ENCODE measurements at places on chromosomes 7 and 10. TPM values are rescaled to one million over a fixed set of nuclear protein-coding genes. Genes with fewer than 3 reads are reported as not detected.

Gene NRF1
- total RNA-seq = 7.9 TPM

Gene NPTX2
- 9.6 TPM for total RNA-seq

Gene FAM180A
- not detected for total RNA-seq

Gene MRPS33
- 76.4 TPM for total RNA-seq

Gene UTF1
- total RNA-seq = not detected

Gene NKX2-3
- total RNA-seq = 0.33 TPM

Gene TRIM50
- not detected for total RNA-seq

Gene FAM237B
- 0.16 TPM for total RNA-seq

Gene WDFY4
- 0.05 TPM for total RNA-seq

Gene HOGA1
- total RNA-seq = 2.5 TPM

Gene HDAC9
- 32.5 TPM for total RNA-seq

Gene POLR2J2
- 0.87 TPM for total RNA-seq

DNA sequence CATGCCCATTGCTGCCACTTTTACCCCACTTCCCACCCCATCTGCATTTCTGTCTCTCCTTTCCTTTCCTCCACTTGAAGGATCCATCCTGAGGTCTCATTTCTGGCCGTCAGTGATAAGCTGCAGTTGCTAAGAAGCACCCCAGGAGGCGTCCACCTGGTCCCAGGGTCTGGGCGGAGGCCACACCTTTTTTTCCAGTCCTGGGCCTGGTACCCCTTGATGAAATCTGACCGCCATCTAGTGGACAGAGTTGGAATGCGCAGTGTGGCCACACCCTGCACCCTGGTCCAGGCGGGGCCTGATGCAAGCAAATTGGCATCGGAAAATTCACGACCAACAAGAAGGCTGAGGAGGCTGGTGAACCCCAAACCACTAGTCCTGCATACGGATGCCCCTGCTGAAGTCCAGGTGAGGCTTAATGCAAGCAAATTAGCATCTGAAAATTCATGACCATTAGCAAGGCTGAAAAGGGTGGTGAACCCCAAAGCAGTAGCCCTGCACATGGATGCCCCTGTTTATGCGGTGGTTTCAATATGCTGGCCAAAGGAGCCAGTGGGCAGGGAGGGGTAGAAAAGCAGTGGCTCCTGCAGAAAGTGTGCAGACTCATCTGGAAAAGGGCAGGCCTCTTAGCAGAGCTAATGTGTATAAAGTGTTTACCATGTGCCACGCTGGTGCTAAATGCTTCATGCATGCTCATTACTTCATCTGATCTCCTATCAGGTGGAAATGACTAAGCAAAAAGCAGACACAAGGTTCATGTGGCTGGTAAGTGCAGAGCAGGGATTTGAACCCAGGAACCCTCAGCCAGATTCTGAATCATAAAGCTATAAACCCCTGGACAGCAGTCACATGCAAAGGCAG is 43.2 kb downstream of the GPAM start:
- peak; percentile 93 for ATAC-seq

- ATAC-seq = no peak
These were observed 1.0 kb downstream of the TMEM176B start for GRCh38 chr7:150799156-150799555.

- ATAC-seq = no peak
These were observed 104.5 kb downstream of the GRID1 start for GRCh38 chr10:86261941-86262687.

GRCh38 chr7:134084488-134085144 is 42.5 kb upstream of the LRGUK start:
- no peak for ATAC-seq

GRCh38 chr10:119524720-119525070 is 17.8 kb downstream of the RGS10 start:
- no peak for ATAC-seq

GRCh38 chr7:2554661-2555111 is 638 bp downstream of the BRAT1 start:
- no peak for ATAC-seq

DNA sequence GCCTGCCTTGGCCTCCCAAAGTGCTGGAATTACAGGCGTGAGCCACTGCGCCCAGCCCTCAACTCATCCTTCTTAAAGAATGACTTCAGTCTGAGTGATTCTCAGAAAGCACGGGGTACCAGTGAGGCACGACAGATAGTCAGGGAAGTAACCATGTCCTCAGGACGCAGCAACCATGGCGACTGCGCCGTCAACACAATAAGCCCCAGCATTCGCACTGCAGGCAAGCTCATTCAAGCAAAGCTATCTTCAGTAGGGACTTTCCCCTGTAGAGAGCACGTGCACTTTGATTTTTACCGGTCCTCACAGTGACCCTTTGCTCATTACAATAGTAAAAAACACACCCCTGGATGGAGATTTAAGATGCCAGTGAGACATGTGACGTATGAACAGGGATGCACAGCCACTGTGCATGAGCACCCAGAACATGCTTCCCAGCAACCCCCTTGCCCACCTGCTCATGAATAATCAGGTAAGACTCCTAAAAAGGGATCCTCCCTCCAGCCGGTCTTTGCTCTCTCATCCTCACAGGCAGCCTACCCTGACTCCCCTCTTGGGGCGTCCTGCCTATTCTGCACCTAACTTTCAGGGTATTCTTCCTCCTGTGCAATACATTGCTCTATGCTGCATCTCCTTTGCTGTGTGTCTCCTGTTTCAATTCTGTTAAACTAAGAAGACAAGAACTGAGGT is 9.1 kb downstream of the WDR86 start:
- no peak for ATAC-seq

GRCh38 chr7:84058311-84059076 is 136.1 kb downstream of the SEMA3A start:
- ATAC-seq = no peak

- no peak for ATAC-seq
These were observed 10.6 kb downstream of the ACBD5 start for GRCh38 chr10:27230022-27230421.

- peak; percentile 67 for ATAC-seq
These were observed 125.4 kb downstream of the ITIH5 start for GRCh38 chr10:7541137-7542087.

DNA sequence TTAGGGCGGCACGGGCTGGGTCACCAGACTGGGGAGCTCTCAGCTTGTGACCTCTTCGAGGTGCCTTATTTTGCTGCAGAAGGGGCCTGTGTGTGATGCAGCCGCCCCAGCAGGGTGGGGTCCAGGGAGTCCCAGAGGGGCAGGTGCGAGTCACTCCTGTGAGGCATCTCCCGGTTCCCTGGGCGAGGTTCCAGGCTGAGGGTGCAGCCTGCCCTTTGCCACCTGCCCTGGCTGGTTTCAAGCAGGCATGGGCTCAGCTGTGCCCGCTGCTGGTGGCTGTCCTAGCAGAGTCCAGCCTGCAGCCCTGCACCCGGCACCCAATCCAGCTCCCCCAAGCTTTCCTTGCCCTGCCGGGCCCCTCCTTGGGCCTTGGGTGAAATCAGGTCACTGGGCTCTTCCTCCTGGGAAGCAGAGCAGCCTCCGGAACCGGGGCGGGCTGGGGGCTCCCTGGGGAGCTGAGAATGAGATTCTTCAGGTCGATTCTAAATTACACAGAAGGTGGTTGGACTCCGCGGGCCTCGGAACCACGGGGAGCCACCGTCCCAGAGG is 64.8 kb downstream of the PWWP2B start:
- ATAC-seq = no peak

GRCh38 chr7:117014099-117014656 is 60.9 kb downstream of the ST7 start:
- ATAC-seq = no peak

GRCh38 chr7:80635998-80636397 is 2.4 kb upstream of the CD36 start:
- ATAC-seq = no peak

DNA sequence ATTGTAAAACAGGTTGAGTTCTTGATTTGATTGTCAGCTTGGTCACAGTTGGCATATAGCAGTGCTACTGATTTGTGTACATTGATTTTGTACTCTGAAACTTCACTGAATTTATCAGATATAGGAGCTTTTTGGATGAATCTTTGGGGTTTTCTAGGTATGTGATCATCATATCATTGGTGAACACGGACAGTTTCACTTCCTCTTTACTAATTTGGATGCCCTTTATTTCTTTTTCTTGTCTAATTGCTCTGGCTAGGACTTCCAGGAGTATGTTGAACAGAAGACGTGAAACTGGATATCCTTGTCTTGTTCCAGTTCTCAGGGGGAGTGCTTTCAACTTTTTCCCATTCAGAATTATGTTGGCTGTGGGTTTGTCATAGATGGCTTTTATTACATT is 86.9 kb downstream of the EXOC4 start:
- ATAC-seq = no peak

GRCh38 chr10:122286867-122287266 is 15.8 kb downstream of the BTBD16 start:
- ATAC-seq = peak; percentile 94

GRCh38 chr7:47970761-47971160 is 8.7 kb downstream of the HUS1 start:
- no peak for ATAC-seq

DNA sequence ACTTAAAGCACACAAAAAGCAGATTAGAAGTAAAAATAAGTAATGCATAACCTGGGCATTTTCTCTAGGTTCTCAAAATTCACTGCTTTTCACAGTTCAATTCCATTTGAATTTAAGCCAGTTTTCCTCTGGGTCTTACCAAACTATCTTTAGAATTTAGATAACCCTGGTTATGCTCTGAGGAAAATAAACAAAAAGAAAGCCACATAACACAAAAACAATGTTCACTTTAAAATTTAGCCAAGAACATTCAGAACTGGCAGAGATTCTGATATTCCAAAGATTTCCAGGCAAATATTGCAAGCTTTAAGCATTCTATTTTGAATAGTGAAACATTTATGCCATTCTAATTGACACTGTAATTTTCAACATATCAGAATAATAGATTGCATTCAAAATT is 50.7 kb upstream of the PRKG1 start:
- ATAC-seq = no peak

- no peak for ATAC-seq
These were observed 11.7 kb downstream of the MAT1A start for GRCh38 chr10:80277567-80278250.

DNA sequence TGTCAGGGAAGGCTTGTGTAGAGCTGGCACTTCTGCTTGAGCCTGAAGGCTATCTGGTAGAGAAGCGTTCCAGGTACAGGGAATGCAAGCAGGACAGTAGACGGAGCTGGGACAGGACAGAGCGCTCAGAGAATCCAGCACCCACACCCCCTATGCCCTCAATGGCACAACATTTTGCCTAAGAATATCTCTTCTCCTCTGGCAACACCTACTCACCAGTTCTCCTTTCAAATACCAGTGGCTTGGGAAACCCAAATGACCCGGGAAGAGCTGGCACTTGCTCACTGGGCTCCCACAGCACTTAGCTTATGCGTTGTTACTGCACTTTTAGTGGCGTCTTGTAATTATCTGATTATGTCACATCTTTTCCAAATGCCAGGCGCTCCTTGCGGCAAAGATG is 118.6 kb downstream of the RNF216 start:
- no peak for ATAC-seq

DNA sequence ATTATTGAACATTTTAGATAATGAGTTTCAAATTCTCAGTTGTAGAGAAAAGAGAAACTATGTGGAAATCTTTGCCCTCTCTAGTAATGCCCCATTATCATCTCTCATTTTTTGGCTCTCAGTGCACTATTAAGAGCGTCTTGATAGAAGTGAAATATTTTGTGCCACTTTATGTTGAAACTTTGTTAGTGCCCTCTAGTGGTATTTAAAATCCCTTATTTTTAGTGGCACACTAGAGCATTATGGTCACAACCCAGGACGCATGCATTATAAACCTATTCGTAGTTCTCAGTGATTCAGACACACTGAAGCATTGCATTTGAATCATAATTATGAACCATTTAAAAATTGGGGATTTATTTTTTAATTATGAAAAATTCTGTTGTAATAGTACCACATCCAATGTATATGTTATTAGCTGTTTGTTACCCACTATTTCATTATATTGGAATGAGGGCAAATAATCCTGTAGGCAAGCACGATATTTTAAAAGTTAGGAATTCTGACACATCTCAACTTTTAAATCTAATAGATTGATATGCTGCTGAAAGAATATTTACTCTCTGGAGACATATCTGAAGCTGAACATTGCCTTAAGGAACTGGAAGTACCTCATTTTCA is 21.9 kb downstream of the PDCD4 start:
- ATAC-seq = peak; percentile 89

- ATAC-seq = no peak
These were observed 2.9 kb upstream of the OSBPL3 start for GRCh38 chr7:24982917-24983316.

DNA sequence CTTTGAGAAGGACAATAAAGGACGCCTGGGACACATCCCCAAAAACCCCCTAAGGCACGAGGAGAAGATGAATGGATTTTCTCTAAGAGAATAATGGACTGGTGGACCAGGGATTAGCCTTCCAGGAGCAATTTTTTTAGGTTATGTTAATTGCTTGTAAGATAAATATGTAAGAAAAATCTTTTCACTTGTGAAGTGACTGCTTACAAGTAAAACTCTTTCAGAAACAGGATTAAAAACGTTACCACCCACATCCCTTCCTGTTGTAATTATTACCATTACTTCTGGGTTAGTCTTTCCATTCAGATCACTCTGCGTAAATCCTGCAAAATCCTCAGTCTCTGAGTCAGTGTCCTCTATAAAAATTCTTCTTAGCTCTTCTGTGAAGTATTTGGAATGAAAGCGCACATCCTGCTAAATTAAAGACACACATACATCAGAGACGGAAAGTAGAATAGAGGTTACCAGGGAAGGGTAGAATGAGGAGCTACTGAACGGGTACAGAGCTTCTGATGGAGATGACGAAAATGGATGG is 34.3 kb downstream of the CDCA7L start:
- ATAC-seq = no peak

- no peak for ATAC-seq
These were observed 5.8 kb downstream of the TBRG4 start for GRCh38 chr7:45105588-45106188.

- no peak for ATAC-seq
These were observed 210.5 kb upstream of the KLF6 start for GRCh38 chr10:3995302-3996210.

DNA sequence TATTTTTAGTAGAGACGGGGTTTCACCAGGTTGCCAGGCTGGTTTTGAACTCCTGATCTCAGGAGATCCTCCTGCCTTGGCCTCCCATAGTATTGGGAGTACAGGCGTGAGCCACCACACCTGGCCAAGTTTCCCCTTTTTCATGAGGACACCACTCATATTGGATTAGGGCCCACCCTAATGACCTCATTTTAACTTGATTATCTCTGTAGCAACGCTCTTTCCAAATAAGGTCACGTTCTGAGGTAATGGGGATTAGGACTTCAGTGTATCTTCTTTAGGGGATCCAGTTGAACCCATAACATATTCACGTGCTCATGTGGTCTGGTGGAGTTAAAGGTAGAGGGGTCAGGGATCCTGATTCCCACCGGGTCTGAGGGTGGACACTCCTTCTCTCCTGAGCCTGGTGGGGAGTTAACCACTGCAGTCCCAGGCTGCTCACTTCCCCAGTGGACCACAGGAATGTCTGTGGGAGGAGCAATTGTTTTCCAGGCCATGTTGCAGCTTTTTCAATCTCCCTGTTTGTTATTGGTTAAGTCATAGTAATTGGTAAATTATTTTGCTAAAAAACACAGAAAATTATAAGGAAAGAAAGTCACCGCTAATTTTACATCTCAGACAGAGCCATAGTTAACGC is 130.5 kb downstream of the GRK5 start:
- peak; percentile 49 for ATAC-seq
